ENCODE measurements at places on chromosomes 3 and 15. TPM values are rescaled to one million over a fixed set of nuclear protein-coding genes. Genes with fewer than 3 reads are reported as not detected.
A peak's percentile ranks its signal among the peaks of the same experiment; 100 is the strongest.

The DLL4 gene
- total RNA-seq, result 3.6 TPM

GRCh38 chr15:33126559-33127290, 67.8 kb downstream of the FMN1 start:
- peak; percentile 91 for DNase-seq

- DNase-seq, result no peak
Observed at GRCh38 chr15:61712129-61712759, 348.0 kb downstream of the VPS13C start.

DNA sequence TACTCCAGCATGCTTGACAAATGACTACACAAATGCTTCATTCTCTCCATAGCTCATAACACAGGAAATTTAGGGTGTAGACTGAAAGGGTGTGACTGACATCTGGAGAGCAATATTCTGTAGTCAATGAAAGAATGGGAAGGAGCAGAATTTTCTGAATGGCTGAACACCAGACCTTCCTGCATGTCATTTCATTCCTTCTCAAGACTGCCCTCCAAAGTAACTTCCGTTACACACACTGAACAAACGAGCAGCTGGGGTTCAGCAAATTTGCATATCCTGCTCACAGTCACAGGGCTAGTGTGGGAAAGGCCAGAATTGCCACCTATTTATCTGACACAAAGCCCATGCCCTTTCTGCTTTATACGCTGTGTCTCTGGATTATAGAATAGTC, 325.0 kb upstream of the CFAP20DC start:
- DNase-seq, result no peak

DNA sequence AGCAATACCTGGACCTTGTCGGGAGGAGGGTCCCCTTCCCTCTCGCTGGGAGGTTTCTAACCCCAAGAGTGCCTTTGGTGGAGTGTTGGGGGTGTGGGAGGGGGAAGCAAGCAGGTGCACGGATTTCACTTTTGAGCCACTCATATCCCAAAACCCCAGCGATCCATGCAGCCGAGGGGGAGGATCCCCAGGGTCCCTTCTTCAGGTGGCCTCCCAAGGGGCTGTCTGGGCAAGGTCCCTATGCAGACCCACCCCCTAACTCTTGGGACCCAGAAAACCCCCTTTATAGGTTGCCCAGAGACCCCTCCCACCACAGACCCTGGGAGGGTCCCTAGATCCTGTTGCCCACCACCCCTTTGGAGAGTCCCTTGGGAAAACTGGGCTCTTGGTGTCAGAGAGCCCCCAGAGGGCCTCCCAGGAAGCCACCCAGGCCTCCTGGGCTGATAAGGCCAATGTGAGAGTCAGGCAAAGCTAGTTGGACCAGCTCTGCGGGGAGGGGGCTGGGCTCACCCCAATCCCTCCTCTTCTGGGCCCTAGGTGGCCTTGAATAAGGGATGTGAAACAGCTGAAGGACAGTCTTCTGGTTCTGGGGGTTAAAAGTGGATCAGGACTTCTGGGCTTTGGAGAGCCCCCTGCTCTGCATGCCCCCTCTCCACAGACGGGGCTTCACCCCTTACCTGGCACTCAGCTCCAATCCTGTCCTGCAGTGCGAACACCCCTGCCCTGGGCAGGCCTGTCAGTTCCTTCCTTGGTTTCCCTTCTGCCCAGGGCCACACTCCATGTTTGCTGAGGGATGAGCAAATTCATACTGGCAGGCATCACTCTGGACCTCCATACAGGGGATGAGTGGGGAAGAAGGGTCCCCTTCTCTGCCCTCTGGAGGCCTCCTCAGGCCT, 932 bp upstream of the PLCD1 start:
- DNase-seq, result no peak

The ANAPC13 gene
- total RNA-seq, result 79.7 TPM

GRCh38 chr3:10194328-10195071, 29.8 kb downstream of the IRAK2 start:
- peak; percentile 71 for DNase-seq

The MEIS2 gene
- 43.3 TPM for total RNA-seq

The PCSK6 gene
- total RNA-seq, result 22.6 TPM

- DNase-seq, result no peak
Observed at GRCh38 chr15:33284336-33284735, 26.4 kb upstream of the RYR3 start.

GRCh38 chr3:71494212-71494611, 89.3 kb downstream of the FOXP1 start:
- no peak for DNase-seq

The CLRN1 gene
- 3.4 TPM for total RNA-seq

The SOX14 gene
- total RNA-seq, result 0.72 TPM

- no peak for DNase-seq
Observed at GRCh38 chr15:88994286-88994685, 81.1 kb upstream of the MFGE8 start.

GRCh38 chr3:160169139-160169976, 55.9 kb upstream of the C3orf80 start:
- peak; percentile 19 for DNase-seq

The ZBBX gene
- total RNA-seq, result 0.72 TPM

DNA sequence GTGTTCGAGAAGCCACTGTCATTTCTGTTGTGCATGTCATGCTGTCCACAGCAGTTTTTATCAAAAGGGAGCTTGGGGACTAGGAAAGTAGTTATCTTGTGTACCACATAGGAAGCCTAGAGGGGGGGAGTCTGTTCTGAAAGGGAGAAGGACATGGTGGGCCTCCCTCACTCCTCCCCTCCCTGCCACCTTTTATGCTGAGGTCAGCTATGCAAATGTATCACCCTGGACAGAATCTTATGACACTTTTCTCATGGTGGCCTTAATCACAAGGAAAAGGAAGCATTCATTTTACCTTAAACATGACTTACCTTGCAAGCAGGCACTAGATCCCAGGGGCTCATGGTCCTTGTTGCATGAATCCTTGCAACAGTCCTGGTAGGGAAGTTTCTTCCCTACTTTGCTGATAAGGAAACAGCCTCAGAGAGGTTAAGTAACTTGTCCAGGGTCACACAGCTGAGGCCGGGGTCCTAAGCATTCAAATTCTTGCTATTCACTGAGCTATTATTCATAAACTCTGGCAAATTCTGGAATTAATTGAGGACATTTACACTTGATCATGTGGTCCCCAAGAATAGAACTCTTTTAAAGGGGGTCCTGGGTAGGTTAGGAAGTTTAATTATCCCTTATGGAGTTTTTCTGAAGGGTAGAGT, 81.1 kb upstream of the SLC6A1 start:
- no peak for DNase-seq

Data from umbilical cord (tissue), 2 donors.